ENCODE measurements at places on chromosomes 5 and 9.

DNA sequence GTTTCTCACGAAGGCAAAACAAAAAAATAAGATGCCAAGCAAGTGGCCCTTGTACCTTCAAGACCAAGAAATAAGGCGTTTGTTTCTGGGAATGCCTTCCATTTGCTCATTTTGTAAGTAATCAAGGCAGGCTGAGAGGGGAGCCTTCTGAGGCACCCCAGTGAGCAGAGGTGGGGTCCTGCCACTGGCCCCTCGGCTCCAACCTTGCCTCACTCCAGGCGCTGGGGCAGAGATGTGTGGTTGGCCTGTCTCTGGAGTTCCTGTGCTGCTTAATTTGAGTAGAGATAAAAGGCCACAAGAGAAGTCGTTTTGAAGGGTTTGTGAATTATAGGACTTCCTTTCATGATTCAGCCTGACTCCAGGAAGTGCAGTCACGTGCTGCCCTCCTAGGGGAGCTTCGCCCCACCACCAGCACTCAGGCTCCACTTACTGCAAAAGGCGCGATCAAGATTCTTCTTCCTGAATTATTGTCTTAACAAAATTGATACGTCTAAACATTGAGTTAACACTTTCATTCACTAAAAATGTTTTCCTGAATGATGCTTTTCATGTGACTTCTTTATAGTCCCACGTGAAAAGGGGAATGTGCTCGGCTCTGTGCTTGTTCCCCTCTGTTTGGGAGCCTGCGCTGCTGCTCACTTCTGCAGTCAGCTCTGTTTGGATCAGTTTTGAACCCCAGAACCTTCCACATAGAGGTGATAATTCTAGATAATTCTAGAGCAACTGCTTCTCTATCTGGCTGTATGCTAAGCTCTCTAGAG lies 13.7 kb downstream of the SYK start:
- no peak for DNase-seq
- no peaks in the 10 kb centered on the region for H3K36me3 ChIP-seq
- no peak overlapping the region for H3K4me3 ChIP-seq

DNA sequence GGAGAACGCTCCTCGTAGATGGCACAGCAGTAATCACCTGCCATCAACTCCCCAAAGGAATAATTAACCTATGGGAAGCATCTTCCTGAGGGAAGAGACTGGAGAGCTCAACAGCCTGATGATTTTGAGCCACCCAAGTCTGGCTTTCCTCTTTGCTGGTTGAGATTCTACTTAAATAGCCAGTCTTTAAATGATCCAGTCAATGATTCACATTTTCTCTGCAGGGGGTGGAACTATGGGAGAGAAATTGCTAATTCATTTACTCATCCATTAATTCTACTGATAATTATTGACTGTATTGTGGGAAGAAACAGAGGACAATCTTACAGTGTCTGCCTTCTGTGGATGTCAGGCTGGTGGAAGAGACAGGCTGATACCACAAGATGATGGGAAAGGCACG lies 355.0 kb upstream of the PANK3 start:
- no peaks in the 10 kb centered on the region for H3K27me3 ChIP-seq
- H3K4me1 ChIP-seq, result no peaks in the 10 kb centered on the region
- no peak overlapping the region for H3K27ac ChIP-seq
- no peak overlapping the region for H3K4me3 ChIP-seq
- no peaks in the 10 kb centered on the region for H3K36me3 ChIP-seq

- H3K4me3 ChIP-seq, result no peak overlapping the region
- no peak for DNase-seq
- no peaks in the 10 kb centered on the region for H3K36me3 ChIP-seq
- H3K27me3 ChIP-seq, result no peaks in the 10 kb centered on the region
- H3K27ac ChIP-seq, result no peak overlapping the region
- H3K4me1 ChIP-seq, result peaks cover 7% of the 10 kb centered on the region
Observed at GRCh38 chr5:91486638-91487037, 103.5 kb upstream of the ARRDC3 start.

DNA sequence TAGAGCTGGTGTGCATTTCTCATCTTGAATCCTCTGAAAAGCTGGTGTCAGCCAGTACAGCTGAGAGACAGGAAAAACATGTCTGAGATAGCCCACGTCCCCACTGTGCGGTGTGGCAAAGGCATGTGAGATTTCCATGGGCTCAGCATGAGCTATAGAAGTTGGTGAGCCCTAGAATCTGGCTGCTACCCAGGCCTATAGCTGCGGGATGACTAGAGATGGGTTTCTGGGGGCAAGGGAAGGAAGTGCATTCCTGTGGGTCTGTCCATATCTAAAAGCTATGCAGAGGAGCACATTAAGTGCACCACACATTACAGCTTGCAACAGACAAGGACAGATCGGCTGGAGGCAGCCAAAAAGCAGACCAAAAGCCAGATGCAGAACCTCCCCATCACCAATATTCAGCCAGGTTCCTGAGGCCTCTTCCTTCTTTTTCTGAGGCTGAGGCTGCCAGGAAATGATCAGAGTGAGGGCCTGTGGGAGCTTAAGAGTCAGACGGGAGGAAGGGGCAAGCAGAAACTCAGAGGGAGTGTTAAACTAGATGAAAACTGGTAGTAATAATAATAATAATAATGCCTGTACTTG lies 55.8 kb upstream of the RANBP3L start:
- H3K4me3 ChIP-seq, result no peak overlapping the region
- no peaks in the 10 kb centered on the region for H3K36me3 ChIP-seq
- no peak overlapping the region for H3K27ac ChIP-seq
- H3K4me1 ChIP-seq, result peaks cover 6% of the 10 kb centered on the region
- H3K27me3 ChIP-seq, result no peaks in the 10 kb centered on the region

DNA sequence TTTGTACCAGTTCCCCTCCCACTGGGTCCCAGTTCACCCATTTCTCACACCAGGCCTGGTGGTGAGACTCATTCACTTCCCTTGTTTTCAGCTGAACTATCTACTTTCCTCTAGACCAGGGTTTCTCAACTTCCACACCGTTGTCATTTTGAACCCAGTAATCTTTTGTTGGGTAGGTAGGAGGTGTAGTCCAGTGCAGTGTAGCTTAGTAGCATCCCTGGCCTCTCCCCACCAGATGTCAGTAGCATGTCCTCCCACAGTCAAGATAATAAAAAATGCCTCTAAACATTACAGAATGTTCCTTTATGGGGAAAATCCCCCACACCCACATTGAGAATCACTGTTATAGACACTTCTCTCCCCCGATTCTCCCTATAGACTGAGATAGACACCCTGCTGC lies 299.1 kb downstream of the EPB41L4A start:
- H3K4me1 ChIP-seq, result no peaks in the 10 kb centered on the region
- no peak overlapping the region for H3K4me3 ChIP-seq
- H3K27ac ChIP-seq, result no peak overlapping the region
- H3K36me3 ChIP-seq, result no peaks in the 10 kb centered on the region
- DNase-seq, result no peak
- no peaks in the 10 kb centered on the region for H3K27me3 ChIP-seq

DNA sequence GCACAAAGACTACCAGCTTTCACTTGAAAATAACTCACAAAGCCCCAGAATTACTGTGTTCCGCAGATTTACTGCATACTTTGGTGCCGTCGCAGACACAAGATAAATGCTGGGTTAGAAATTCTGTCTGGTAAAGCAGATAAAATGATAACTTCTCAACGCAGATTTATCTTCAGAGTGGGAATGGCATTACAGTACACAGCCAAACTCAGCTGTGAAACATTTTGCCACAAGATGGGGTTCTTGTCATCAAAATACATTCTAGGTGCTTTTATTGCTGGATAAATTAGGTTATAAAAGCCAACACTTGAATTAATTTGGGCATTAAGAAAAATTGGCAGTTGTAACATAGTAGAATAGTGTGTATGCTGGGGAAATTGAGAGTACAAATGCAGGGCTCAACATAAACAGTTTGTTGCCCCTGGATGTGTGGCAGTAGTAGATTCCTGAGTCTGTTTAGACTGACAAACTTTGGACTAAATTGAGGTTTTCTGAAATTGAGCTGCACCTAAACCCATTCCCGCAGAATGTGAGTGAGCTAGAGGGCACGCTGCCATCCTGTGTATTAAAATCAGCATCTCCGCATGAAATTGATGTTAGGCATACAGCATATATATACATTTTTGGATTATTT lies 61.1 kb downstream of the LMNB1 start:
- H3K27me3 ChIP-seq, result no peaks in the 10 kb centered on the region
- H3K4me1 ChIP-seq, result no peaks in the 10 kb centered on the region
- H3K36me3 ChIP-seq, result no peaks in the 10 kb centered on the region
- no peak overlapping the region for H3K4me3 ChIP-seq

- H3K36me3 ChIP-seq, result no peaks in the 10 kb centered on the region
- H3K4me3 ChIP-seq, result no peak overlapping the region
- H3K4me1 ChIP-seq, result peaks cover 15% of the 10 kb centered on the region
- H3K27me3 ChIP-seq, result no peaks in the 10 kb centered on the region
- DNase-seq, result no peak
Observed at GRCh38 chr9:8616414-8616813, 816.8 kb upstream of the DMAC1 start.

- H3K4me3 ChIP-seq, result no peak overlapping the region
- H3K27ac ChIP-seq, result no peak overlapping the region
- DNase-seq, result no peak
- H3K27me3 ChIP-seq, result no peaks in the 10 kb centered on the region
- peaks cover 5% of the 10 kb centered on the region for H3K4me1 ChIP-seq
Observed at GRCh38 chr9:84212246-84212645, 128.3 kb downstream of the SLC28A3 start.

DNA sequence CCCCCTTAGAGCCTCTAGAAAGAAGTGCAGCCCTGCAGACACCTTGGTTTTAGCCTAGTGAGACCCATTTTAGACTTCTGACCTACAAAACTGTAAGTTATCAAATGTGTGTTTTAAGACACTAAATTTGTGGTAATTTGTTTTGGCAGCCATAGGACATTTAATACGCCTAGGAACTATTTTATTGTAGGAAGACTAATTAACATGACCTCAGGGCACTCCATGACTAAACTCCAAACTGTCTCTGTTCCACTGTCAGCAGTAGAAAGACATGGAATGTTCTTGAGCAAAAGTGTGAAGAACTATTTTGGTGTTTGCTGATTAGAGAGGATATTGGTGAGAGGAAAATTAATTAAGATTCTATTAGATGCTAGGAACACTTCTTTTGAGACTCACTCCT lies 4.1 kb upstream of the APC start:
- H3K4me3 ChIP-seq, result no peak overlapping the region
- H3K36me3 ChIP-seq, result no peaks in the 10 kb centered on the region
- H3K27me3 ChIP-seq, result no peaks in the 10 kb centered on the region

DNA sequence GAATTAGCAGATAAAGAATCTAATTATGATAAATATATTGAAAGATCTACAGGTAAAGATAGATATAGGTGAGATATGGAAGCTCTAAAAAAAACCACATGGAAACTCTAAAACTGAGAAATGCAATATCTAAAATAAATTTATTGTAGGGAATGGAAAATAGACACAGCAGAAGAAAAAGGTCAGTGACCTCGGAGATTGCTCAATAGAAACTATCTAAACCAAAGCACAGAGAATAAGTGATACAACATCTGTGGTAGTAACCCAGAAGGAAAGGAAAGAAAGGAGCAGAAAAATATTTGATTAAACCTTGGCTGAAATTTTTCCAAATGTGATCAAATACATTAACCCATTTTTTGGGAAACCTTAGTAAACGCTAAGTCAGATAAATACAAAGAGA lies 43.1 kb upstream of the GLIPR2 start:
- H3K36me3 ChIP-seq, result no peaks in the 10 kb centered on the region
- peaks cover 7% of the 10 kb centered on the region for H3K4me1 ChIP-seq
- no peak overlapping the region for H3K27ac ChIP-seq
- no peaks in the 10 kb centered on the region for H3K27me3 ChIP-seq

DNA sequence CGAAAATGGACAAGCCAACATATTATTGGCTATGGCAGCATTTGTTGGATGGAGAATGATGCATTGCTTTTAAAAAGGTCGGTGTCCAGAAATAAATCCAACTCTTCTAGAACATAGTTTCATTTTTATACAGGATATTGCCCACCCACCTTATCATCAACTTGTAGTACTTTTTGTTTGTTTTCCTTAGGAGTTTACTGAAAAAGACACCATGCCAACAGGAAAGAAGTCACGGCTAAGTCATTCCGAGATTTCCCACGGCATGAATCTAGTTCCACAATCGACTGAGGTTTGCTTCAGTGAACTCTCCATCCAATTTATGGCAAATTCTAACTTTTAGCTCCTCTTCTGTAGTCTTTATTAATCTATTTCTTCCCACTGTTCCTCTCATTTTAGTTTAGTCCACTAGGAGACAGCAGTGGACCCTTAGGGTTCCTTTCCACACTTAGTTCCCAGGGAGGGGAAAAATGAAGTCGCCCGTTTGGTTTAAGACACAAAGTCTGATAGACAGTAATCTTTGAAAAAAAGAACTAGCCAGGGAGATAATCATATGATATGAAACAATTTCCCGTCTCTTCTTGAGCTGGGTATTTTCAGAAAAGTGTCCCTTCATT lies 237.5 kb downstream of the AP3B1 start:
- no peak for DNase-seq
- no peaks in the 10 kb centered on the region for H3K4me1 ChIP-seq
- no peak overlapping the region for H3K4me3 ChIP-seq
- no peaks in the 10 kb centered on the region for H3K36me3 ChIP-seq

GRCh38 chr9:121447321-121447834 lies 52.3 kb downstream of the GGTA1 start:
- peaks cover 16% of the 10 kb centered on the region for H3K4me1 ChIP-seq
- no peaks in the 10 kb centered on the region for H3K36me3 ChIP-seq
- H3K4me3 ChIP-seq, result no peak overlapping the region
- no peak for DNase-seq
- H3K27me3 ChIP-seq, result no peaks in the 10 kb centered on the region
- H3K27ac ChIP-seq, result no peak overlapping the region

- H3K4me3 ChIP-seq, result no peak overlapping the region
- no peaks in the 10 kb centered on the region for H3K36me3 ChIP-seq
- peaks cover 13% of the 10 kb centered on the region for H3K4me1 ChIP-seq
- no peak overlapping the region for H3K27ac ChIP-seq
- H3K27me3 ChIP-seq, result no peaks in the 10 kb centered on the region
Observed at GRCh38 chr5:103393101-103393754, 134.7 kb downstream of the MACIR start.

- peaks cover 5% of the 10 kb centered on the region for H3K4me1 ChIP-seq
- peaks cover 24% of the 10 kb centered on the region for H3K36me3 ChIP-seq
- DNase-seq, result no peak
- H3K27me3 ChIP-seq, result no peaks in the 10 kb centered on the region
Observed at GRCh38 chr5:9063615-9064245, 482.1 kb downstream of the SEMA5A start.

- no peaks in the 10 kb centered on the region for H3K36me3 ChIP-seq
- no peak for DNase-seq
- no peak overlapping the region for H3K4me3 ChIP-seq
- H3K27ac ChIP-seq, result no peak overlapping the region
Observed at GRCh38 chr9:73049280-73049679, 96.4 kb upstream of the ALDH1A1 start.

DNA sequence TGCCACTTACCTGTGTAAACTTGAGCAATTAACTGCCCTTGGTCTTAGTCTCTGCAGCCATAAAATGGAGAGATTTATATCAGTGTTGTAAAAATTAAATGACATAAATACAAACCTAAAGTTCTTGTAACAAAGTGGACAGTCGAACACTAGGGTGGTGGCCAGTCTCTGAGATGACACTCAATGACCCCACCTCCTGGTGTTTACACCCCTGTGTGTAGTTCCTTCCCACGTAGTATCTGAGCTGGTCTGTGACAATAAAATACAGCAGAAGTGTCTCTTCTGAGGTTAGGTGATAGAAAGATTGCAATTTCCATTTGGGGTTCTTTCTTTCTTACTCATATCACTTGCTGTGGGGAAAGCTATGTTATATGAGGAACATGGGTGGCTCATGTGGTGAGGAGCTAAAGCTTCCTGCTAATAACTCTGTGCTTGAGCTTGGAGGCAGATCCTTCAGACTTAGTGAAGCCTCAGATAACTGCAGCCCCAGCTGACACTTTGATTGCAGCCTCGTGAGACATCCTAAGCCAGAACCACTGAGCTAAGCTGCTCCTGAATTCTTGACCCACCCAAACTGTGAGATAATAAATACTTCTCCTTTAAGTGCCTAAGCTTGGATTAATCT lies 173.4 kb upstream of the CHD1 start:
- H3K36me3 ChIP-seq, result no peaks in the 10 kb centered on the region
- no peaks in the 10 kb centered on the region for H3K27me3 ChIP-seq
- no peak overlapping the region for H3K4me3 ChIP-seq
